ENCODE measurements at places on chromosomes 2 and 18.

- no peak for DNase-seq
These were observed 188.3 kb upstream of the SLC39A10 start for GRCh38 chr2:195468771-195469170.

GRCh38 chr2:73175663-73176204 is 26.6 kb upstream of the NOTO start:
- peak; percentile 84 for DNase-seq

DNA sequence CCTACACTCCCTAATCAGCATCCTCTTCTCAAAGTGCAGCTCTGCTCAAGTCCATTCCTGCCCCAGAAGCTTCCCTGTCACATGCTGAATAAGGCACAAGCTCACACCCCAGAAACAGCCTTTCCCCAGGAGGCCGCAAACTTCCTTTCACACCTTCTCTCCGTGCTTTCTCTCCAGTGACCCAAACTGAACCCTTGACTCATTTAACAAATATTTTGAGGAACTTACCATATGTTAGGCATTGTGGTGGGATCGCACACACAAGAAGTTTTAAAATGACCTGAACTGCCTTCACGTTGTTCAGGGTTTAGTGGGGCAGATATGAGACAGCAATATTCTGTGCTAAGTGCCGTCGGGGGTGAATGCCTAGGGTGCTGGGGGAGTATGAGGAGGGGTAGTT is 161.3 kb downstream of the INSIG2 start:
- no peak for DNase-seq

DNA sequence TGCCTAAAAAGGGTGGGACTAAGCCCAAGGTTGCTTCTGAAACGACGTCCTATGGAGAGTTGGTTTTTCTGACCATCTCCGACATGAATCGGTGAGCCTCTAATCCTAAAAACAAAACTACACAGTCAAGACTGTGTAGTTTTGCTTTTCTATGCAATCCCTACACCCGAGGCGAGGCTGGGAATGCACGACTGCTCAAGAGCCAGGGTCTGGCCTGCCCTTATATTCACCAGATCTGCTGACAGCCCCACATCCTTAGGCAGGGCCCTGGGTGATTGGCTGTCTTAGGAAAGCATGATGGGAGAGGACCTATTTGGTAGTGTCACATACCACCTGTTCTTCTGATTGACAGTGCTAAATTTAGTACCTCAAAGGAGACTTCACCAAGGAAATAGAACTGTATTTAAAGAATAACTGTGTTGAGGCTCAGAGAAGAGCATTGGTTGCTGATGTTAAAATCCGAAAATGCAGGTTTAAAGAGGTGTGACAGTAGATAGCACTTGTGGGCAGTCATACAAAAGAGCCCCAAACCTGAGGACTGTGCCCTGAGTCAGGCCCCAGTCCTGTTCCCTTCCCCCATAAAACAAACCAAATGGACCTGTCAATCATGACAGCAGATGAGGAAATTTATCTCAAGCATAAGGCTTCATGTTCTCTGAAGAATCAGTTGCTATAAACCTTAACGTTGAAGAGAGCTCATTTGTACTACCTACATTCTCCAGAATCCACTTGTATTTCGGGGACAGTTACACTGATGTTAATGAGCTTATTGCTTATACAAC is at the start of gene TTN:
Gene TTN, minus strand, starts transcription at position 197 of the 782 bp plus-strand sequence. CDS start 2,781 bp downstream, outside the sequence.
- no peak for DNase-seq

DNA sequence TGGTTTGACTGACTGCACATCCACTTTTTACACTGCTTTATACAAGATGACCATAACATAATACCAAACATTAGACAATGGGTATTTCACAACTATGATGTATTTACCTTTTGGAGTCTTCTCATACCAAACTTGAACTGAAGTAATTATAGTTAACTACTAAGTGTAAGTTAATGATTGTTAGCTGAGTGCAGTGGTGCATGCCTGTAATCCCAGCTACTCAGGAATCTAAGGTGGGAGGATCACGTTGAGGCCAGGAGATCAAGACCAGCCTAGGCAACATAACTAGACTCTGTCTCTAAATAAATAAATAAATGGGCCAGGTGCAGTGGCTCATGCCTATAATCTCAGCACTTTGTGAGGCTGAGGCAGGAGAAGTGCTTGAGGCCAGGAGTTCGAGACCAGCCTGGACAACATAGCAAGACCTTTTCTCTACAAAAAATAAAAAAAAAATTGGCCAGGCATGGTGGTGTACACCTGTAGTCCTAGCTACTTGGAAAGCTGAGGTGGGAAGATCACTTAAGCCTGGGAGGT is 44.9 kb upstream of the ORC2 start:
- no peak for DNase-seq

DNA sequence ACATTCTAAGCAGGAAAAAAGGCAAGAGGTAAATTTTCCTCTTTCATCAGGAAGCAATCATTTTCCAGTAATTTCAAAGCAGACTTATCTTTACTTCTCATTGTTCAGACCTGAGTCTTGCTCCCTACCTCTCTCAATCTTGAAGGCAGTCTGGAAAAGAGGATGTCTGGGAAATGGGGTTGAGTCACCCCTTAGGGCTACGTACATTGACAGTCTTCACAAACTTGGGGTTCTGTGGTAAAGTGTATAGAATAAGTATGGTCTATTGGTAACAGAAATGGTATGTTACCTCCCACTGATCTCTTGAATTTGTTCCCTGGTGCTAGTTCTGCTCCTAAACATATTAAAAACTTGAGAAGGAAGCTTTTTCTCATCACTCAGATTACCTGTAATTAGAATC is 361.3 kb downstream of the SS18 start:
- DNase-seq, result no peak

GRCh38 chr18:10783941-10784340 is 258.1 kb downstream of the NAPG start:
- no peak for DNase-seq

Data from suprapubic skin (tissue), 4 donors.